Upper lobe of left lung (tissue), 6 donors: ENCODE measurements at places on chromosomes 6 and 20. TPM values are rescaled to one million over a fixed set of nuclear protein-coding genes. Genes with fewer than 3 reads are reported as not detected.
A peak's percentile ranks its signal among the peaks of the same experiment; 100 is the strongest.

DNA sequence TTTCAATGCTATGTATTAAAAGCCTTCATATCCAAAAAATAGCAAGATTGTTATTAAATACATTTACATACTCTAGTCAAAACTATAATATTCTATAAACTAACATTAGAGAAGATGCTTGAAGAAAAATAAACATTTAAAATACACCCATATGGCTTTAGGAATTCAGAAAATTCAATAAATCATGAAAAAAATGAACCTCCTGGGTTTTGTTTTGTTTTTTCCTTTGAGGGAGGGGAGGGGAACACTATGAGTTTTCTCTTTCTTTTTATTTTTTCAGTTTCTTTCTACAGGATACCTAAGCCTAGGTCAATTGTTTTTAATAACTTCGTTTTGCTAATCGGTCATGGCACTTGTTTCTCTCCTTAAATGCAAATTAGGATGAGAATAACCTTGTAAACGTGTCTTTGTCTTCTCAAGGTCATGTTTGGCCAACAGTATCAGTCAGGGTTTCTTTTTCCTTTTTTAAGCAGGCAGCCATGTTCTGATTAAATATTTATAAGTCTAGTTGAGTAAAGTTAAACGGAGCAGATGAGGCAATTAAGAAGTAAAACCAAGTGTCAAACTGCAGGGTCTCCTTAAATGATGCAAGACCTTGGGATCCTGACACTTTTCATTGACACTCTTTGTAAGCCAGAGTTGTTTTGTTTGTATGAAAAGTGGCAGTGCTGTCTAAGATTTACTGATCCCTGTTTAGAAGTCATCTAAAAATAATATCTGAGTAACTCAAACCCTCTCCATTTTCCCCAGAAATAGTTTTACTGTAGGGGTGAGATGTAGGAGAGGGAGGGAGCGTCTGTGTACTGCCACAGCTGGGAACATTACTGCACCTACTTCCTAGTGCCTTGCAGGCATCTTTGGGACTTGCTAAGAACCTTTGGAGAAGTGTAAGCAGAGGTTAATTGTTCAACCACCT lies 392.3 kb downstream of the PLCB1 start:
- no peak for DNase-seq
- H3K27me3 ChIP-seq = no peaks in the 10 kb centered on the region
- no peak overlapping the region for H3K4me3 ChIP-seq
- H3K4me1 ChIP-seq = no peaks in the 10 kb centered on the region
- H3K27ac ChIP-seq = no peak overlapping the region

- no peak overlapping the region for H3K4me3 ChIP-seq
- H3K27me3 ChIP-seq = no peaks in the 10 kb centered on the region
- peak; percentile 95 for DNase-seq
- H3K27ac ChIP-seq = peak overlapping the region; percentile 54
Observed at GRCh38 chr6:157198425-157199279, 124.7 kb downstream of the TMEM242 start.

DNA sequence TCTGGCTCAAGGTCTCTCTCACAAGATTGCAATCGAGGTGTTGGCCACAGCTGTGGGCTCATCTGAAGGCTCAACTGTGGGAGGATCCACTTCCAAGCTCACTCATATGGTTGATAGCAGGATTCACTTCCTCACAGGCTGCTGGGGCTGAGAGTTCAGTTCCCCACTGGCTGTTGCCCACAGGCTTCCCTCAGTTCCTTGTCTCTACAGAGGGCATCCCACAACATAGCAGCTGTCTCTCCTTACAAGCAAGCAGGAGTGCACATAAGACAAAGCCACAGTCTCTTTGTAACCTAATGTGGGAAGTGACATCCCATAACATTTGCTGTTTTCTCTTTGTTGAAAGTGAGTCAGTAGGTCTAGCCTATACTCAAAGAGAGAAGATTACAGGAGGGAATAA lies 14.0 kb downstream of the SPATS1 start:
- no peak for DNase-seq
- no peaks in the 10 kb centered on the region for H3K36me3 ChIP-seq
- H3K4me3 ChIP-seq = no peak overlapping the region
- H3K27ac ChIP-seq = no peak overlapping the region
- no peaks in the 10 kb centered on the region for H3K4me1 ChIP-seq

Gene BNIP5
- total RNA-seq = not detected

Gene OR2H1
- total RNA-seq = not detected

Gene EEF1A2
- 0.61 TPM for total RNA-seq

- no peaks in the 10 kb centered on the region for H3K4me1 ChIP-seq
- H3K27ac ChIP-seq = no peak overlapping the region
- H3K36me3 ChIP-seq = no peaks in the 10 kb centered on the region
- H3K27me3 ChIP-seq = no peaks in the 10 kb centered on the region
Observed at GRCh38 chr20:24106801-24107445, 118.3 kb upstream of the GGTLC1 start.

Gene MAFB
- total RNA-seq = 41.4 TPM
